Fibroblast of mammary gland (primary cell): ENCODE measurements at places on chromosomes 6 and 20.
A peak's percentile ranks its signal among the peaks of the same experiment; 100 is the strongest.

GRCh38 chr20:59000326-59000725 lies 6.7 kb downstream of the CTSZ start:
- no peak for DNase-seq

- no peak for DNase-seq
Measured at GRCh38 chr6:158174024-158174423, 5.9 kb downstream of the GTF2H5 start.

GRCh38 chr20:17825960-17826843 lies 126.4 kb downstream of the BANF2 start:
- DNase-seq, result no peak

GRCh38 chr20:33826270-33826897 lies 15.2 kb downstream of the CHMP4B start:
- DNase-seq, result no peak

- DNase-seq, result no peak
Measured at GRCh38 chr6:106122938-106123656, 37.0 kb downstream of the PRDM1 start.

- no peak for DNase-seq
Measured at GRCh38 chr6:158560836-158561320, 987 bp downstream of the TMEM181 start.

DNA sequence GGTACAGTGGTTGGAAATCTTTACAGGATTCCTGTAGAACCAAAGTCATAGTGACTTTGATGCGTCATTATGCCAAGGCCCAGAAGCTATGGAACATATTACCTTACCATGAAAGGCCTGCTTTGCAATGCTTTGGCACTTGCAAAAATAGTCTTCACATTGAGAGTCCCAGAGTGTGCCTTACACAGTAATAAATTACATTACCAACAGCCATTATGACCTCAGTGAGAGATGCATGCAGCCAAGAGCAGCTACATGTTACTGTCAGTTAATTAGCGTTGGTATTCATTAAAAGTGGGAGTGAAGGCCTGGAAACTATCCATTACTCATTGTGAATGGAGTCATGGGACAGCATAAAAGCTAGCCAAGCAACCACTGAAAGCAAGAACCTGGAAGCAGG lies 39.2 kb upstream of the HDDC2 start:
- no peak for DNase-seq

DNA sequence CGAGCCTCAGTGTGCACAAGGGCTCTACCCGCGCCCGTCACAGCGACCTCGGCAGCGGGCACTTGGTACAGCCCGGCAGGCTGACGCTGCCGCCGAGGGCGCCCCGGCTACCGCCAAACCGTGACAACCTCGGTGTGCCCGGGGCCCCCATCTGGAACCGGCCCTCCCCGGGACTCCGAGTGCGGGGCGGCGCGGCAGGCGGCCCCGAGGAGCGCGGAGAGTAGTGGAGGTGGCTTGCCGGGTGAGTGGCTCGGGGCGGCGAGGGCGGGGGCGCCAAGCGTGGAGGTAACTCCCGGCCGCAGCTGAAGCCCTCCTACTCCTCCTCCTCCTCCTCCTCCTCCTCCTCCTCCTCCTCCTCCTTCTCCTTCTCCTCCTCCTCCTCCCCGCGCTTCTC lies at the start of gene ISM1:
TSS of gene ISM1 (plus strand) at position 371 of the 394 bp plus-strand sequence. CDS start 503 bp downstream, outside the sequence.
- DNase-seq, result no peak

DNA sequence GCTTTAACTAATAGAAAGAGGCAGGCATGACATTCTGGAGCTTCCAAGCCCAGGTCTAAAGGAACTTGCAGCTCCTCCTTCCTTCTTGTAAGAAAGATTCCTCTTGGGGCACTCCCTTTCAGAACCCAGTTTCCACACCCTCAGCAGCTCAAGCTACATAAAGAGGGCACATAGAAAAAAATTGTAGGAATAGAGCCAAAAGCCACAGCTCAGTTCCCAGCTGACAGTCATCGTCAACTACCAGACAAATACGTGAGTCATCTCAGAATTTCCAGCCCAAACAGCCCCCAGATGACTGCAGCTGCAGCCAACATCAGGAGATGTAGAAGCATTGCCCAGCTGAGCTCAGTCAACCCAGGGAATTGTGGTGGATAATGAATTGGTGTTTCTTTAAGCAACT lies 349.8 kb upstream of the ARID1B start:
- peak; percentile 90 for DNase-seq

DNA sequence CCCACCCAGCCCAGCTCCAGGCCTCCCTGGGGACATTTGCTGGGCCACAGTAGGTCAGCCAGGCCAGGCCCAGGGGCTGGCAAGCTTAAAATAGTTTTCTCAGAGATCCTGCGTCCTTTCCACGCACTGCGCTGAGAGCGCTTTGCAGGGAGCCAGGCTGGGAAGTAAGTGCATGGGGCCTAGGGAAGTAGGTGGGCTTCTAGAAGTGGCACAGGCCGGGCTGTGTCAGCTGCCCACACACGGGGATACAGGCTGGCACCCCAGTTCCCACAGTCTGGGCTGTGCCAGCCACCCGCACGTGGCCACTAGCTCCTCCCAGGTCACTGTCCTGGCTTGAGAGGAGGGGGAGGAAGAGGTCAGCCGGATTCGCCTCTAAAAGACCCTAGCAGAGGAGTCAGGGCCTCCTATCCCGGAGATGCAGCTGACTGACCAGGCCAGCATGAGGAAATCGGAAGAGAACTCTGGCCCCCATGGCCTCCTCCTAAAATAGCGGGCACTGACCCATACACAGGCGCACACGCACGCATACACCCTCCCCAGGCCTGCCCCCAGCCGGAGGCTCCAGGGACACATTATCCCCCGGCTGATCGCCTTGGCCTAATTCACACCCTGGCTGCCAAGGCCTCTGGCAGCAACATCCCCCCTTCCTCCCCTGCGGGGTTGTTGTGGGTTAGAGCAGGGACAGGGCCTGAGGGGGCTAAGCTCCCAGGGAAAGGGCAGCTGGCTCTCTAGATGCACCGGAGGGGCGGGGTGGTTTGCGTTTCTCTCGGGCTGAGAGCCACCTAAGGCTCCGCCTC lies 5.4 kb downstream of the SLCO4A1 start:
- peak; percentile 10 for DNase-seq

GRCh38 chr6:155223646-155224451 lies 40.0 kb upstream of the CLDN20 start:
- peak; percentile 88 for DNase-seq

GRCh38 chr6:141906569-141907080 lies 226.1 kb upstream of the GJE1 start:
- DNase-seq, result peak; percentile 11

- peak; percentile 15 for DNase-seq
Measured at GRCh38 chr6:159852877-159853276, 37.9 kb upstream of the MAS1 start.

GRCh38 chr6:126038234-126038633 lies 51.9 kb downstream of the TRMT11 start:
- DNase-seq, result no peak

- DNase-seq, result peak; percentile 49
Measured at GRCh38 chr6:133567636-133568035, 321.3 kb upstream of the TCF21 start.

DNA sequence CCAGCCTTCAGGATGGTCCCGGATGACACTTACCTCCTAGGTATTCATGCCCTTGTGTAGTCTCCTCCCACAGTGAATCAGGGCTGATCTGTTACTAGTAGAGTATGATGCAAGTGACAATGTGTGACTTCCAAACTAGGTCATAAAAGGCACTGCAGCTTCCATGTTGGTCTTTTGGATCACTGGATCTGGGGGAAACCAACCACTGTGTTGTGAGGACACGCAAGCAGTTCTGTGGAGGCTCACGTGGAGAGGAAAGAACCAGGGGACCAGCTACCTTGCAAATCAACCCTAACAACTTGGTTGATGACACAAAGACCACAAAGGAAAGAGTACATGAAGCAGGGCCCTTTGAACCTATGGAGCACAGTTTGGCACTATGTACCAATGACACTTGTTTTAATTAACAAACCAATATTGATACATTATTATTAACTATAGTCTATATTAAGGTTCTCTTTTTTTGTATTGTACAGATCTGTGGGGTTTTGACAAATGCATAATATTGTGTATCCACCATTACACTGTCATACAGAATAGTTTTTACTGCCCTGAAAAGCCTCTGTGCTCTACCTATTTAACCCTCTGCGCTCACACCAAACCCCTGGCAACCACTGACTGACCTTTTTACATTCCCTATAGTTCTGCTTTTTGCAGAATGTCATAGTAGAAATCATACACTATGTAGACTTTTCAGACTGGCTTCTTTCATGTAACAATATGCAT lies 16.3 kb upstream of the SDCBP2 start:
- no peak for DNase-seq

- no peak for DNase-seq
Measured at GRCh38 chr6:41413250-41413649, 77.8 kb downstream of the NCR2 start.

DNA sequence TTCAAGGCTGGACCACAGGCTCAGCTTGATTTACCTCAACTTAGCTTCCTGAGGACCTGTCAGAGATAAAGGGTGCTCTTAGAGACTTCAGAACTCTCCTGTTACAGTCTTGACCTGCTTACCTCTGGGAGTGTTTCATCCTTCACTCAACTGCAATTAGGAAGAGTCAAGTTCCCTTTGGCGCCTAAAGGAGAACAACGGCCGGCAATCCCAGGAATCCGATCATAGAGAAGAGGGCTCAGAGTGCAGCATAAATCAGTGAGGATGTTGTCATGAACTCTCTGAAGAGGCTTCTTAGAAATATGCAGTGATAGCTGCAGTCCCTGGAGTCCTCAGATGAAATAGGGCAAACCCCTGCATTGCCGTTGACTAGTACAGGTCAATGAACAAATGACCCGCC lies 36.4 kb downstream of the LYRM2 start:
- no peak for DNase-seq

DNA sequence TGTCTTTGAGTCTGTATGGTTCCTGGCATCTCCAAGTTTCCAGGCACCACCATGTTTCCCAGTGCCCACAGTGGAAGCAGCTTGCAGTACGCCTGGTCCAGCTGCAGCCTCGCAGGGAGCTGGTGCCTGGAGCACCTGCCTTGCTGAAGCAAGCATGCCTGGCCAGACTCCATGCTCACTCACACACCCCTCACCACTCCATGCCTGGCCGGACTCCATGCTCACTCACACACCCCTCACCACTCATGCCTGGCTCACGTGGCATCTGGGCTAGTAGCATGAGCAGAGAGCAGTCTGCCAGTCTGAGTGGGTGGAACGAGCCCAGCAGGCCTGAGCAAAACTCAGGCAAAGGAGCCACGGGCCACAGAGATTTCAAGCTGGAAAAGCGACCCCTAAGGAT lies 214.3 kb downstream of the TFAP2C start:
- no peak for DNase-seq

DNA sequence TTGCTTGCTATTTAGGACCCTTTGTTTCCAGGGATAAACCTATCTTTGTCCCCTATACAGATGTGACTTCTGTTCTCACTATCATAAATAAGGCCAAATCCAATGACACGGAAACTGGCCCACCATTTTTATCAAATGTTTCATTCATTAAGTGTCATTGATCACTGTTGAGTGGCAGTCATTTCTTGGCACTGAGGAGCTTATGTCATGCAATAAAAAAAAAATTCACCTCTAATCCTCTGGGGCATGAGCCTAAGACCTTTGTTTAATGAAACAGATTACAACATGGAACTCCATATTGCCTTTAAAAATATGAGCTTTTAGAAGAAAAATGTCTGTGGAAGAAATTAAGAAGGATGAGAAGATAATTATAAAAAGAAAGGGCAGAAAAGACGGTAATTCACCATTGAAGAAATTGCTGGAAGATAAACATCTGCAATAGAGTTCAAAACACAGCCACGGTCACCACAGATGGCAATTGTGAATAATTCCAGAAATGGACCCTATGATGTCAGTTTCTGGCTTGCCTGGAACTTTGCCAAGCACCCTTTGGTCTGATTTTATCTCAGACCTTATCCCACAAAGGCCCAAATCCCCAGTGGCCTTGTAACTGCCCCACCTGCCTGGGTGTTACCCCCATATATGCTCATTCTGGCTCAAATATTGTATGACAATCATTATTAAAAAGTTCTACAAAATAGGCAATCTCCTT lies 91.1 kb downstream of the DST start:
- no peak for DNase-seq

- DNase-seq, result no peak
Measured at GRCh38 chr20:37362231-37362792, 16.4 kb downstream of the SRC start.

GRCh38 chr20:38498909-38499308 lies 26.3 kb downstream of the RALGAPB start:
- peak; percentile 27 for DNase-seq

GRCh38 chr6:4973415-4973814 lies 30.4 kb downstream of the RPP40 start:
- DNase-seq, result no peak

GRCh38 chr6:110646419-110646698 lies 168.9 kb downstream of the CDK19 start:
- DNase-seq, result no peak

GRCh38 chr6:142258305-142258704 lies 43.5 kb upstream of the ADGRG6 start:
- DNase-seq, result peak; percentile 9

- DNase-seq, result no peak
Measured at GRCh38 chr20:10597637-10598036, 76.2 kb downstream of the JAG1 start.

DNA sequence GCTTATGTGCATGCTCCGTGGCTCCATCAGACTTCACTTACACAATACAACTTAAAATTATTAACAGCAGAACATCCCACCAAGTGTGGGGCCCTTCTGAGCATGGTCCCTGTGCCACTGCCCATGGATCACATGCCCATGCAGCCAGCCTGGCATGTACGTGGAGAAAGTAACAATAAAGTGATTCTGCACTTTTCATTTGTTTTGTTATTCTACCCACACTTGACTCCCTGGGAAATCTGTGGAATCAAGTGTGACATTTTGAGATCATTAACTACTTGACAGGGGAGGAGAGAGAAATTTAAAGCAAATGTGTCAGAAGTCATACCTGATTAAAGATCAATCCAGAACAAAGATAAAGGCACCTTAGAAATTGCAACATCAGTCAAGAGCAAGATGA lies 112.0 kb downstream of the ISM1 start:
- DNase-seq, result no peak

GRCh38 chr6:11141295-11141694 lies 29.8 kb upstream of the ERVFRD-1 start:
- no peak for DNase-seq

GRCh38 chr20:63734111-63734945 lies 2.1 kb upstream of the LIME1 start:
- DNase-seq, result no peak

DNA sequence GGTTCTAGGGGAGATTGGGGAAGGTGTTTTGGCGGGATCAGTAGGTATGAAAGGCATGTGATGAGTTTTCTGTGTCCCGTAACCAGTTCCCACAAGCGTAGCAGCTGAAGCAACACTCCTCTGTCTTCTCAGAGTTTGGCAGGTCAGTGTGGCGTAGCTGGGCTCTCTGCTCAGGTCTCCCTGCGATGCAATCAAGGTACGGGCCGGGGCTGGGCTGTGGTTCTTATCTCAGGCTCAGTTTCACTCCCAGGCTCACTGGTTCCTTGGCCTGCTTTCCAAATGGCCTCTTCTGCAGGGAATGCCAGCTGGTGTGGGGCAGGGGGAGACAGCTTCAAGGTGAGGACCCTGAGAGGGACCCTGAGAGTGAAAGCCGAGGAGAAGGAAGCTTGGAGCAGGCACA lies 280.7 kb downstream of the CDH4 start:
- no peak for DNase-seq
